ENCODE measurements at places on chromosomes 5 and 9.

- no peak for DNase-seq
- no peak overlapping the region for H3K27ac ChIP-seq
- H3K36me3 ChIP-seq = no peaks in the 10 kb centered on the region
- no peaks in the 10 kb centered on the region for H3K27me3 ChIP-seq
These were observed 440.6 kb upstream of the IZUMO3 start for GRCh38 chr9:24986331-24986730.

GRCh38 chr5:59832577-59833301 lies 60.8 kb downstream of the PDE4D start:
- H3K27ac ChIP-seq = no peak overlapping the region
- no peaks in the 10 kb centered on the region for H3K27me3 ChIP-seq
- no peak overlapping the region for H3K4me3 ChIP-seq
- no peaks in the 10 kb centered on the region for H3K4me1 ChIP-seq
- H3K36me3 ChIP-seq = no peaks in the 10 kb centered on the region

GRCh38 chr5:168002116-168002515 lies 289.3 kb upstream of the WWC1 start:
- no peaks in the 10 kb centered on the region for H3K4me1 ChIP-seq
- no peak overlapping the region for H3K27ac ChIP-seq
- H3K4me3 ChIP-seq = no peak overlapping the region
- no peaks in the 10 kb centered on the region for H3K36me3 ChIP-seq
- no peak for DNase-seq

- no peaks in the 10 kb centered on the region for H3K27me3 ChIP-seq
- H3K4me3 ChIP-seq = no peak overlapping the region
- H3K36me3 ChIP-seq = no peaks in the 10 kb centered on the region
- H3K4me1 ChIP-seq = no peaks in the 10 kb centered on the region
- DNase-seq = no peak
These were observed 32.4 kb downstream of the AOPEP start for GRCh38 chr9:94758880-94759279.

DNA sequence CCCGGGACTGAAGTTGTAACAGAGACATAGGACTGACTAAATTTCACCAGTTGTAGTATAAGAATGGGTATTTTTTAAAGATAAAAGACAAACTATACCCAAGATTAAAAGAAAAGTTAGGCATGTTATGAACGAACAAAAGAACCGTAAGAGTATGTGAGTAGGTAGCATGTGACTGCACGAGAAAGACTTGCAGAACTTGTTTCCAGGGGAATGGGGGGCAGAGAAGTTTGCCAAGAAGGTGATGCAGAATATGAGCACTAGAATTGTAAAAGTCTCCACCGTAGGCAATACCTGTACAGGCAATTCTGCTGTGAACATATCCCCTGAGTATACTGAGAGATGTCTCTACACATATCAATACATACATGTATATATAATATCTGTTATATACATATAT lies 614.7 kb downstream of the PRELID2 start:
- no peaks in the 10 kb centered on the region for H3K27me3 ChIP-seq
- DNase-seq = no peak
- no peak overlapping the region for H3K4me3 ChIP-seq

DNA sequence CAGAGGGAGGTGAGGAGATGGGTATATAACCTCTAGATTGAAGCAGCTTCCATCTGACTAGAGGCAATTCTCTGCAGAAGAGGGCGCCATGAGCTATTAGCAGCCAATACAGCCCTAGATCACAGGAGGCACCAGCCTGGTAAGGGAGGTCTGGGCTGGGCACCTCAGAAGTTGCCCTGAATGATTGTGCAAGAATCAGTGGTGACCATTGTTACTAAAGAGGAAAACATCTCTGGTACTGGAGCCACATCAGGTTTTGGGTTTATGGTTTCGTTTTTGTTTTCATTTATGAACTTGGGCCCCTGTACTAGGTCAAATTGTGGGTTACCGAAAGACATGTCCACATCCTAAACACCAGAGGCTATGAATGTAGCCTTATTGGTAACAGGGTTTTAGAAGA lies 342.0 kb downstream of the MLLT3 start:
- H3K4me3 ChIP-seq = no peak overlapping the region
- peaks cover 47% of the 10 kb centered on the region for H3K36me3 ChIP-seq
- DNase-seq = no peak
- no peaks in the 10 kb centered on the region for H3K27me3 ChIP-seq
- peaks cover 14% of the 10 kb centered on the region for H3K4me1 ChIP-seq

DNA sequence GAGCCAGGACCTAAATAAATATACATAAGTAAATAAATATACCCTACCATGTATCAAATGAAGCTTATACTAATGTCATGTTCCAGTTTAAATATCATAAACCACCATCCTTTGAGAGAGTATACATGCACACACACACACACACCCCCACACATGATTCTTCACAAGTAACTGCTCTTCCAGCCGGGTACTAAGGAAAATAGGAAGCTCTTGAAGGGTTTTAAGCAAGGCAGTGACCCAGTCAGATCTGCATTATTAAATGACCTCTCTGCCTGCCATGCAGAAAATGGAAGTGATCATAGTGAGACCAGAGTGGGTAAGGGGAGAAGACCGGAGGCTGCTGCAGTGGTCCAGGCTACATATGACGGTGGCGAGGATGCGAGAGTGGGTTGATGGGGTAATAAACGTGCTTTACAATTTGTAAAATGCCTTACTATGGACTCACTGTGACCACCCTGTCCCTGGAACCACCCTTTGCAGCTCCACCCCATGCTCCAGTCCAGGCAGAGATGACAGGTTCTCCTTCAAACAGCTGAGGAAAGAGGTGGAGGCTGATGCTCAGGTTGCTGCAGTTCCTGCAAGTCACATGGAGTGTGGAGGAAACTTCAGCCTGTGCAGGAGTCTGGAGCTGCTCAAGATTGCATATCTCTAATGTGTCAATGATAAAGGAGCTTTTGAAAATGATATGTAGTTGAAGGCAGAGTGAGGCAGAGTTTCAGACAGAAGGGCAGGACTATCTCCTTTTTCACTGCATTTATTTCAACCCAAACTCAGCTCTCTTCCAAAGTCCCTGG lies 38.8 kb upstream of the NDFIP1 start:
- DNase-seq = no peak
- peaks cover 17% of the 10 kb centered on the region for H3K4me1 ChIP-seq
- H3K27me3 ChIP-seq = peaks cover 23% of the 10 kb centered on the region

DNA sequence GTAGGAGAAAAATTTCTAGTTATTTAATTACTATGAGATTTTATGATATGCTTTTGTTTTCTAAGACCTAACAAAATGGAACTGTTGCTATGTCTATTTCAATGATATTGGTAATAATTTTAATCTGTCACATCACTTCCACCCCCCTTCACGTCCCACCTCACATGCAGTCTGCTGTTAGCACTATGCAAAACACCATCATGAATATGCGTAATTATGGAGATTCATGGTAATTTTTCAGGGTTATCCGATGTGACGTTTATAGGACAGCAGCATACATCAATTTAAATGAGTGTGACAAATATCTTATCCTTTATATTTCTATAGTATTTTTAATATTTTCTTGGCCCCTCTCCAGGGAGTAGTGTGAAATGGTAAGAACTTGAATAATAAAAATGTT lies 283.8 kb upstream of the TMEM161B start:
- H3K27me3 ChIP-seq = no peaks in the 10 kb centered on the region
- no peaks in the 10 kb centered on the region for H3K4me1 ChIP-seq
- no peaks in the 10 kb centered on the region for H3K36me3 ChIP-seq

DNA sequence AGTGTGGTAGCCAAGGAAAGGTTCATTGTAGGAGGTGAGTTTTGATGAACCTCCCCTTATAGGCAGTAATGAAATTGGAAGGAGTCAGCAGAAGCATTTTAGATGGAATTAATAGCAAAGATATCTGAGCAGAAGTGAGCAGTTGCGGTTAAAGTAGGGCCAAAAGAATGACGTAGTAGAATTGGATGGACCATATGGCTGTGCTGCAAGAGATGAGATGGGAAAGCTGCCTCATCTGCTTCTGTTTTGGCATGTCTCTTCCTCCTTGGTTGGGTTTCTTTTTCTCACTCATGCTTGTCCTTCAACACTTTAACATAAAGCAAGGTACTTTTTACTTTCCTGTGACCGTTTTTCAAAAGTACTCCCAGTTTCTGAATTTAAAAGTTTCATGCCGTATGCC lies 55.8 kb downstream of the AQP7 start:
- no peaks in the 10 kb centered on the region for H3K27me3 ChIP-seq
- no peak overlapping the region for H3K4me3 ChIP-seq
- H3K27ac ChIP-seq = no peak overlapping the region
- peaks cover 47% of the 10 kb centered on the region for H3K36me3 ChIP-seq
- DNase-seq = no peak

DNA sequence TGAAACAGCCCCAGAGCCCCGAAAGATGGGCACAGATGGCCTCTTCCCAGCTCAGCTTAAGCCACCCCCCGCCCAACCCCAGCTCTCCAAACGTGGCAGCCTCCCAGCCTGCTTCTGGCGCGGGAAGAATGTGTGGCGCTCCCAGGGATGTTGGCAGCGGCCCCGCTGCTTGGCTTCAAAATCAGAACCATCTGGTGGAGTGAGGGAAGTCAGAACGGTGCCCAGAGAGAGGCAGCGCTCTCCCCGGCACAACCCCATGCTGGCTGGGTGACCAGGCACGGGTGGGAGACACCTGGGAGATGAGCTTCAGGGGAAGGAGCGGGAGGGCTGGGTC lies 72.7 kb upstream of the ORM1 start:
- H3K4me3 ChIP-seq = no peak overlapping the region
- H3K27me3 ChIP-seq = no peaks in the 10 kb centered on the region

DNA sequence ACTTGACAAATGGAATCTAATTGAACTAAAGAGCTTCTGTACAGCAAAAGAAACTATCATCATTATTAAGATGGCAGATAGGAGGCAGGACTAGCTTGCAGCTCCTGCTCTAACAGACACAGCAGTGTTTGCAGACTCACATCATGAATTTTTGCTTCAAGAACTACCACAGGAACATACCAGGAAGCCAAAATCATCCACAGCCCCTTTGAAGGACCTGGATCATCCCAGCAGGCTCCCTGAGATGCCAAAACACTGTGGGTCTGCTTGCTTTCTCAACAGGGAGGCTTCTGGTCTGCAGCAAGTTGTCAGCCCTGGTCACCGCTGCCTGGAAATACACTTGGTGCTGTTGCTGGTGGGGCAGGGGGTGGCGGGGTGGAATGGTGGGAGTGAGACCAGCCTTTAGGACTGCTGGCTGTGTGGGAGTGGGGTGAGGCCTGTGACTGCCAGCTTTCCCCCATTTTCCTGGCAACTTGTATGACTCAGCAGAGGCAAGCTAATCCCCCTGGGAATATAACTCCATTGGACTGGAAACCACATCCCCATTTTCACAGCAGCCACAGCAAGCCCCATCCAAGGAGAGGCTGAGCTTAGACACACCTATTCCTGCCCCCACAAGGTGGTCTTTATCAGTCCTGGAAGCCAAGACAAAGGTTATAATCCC lies 533.8 kb upstream of the CYLC2 start:
- no peak for DNase-seq
- no peaks in the 10 kb centered on the region for H3K36me3 ChIP-seq
- no peaks in the 10 kb centered on the region for H3K27me3 ChIP-seq
- H3K4me1 ChIP-seq = no peaks in the 10 kb centered on the region
- no peak overlapping the region for H3K27ac ChIP-seq
- H3K4me3 ChIP-seq = no peak overlapping the region

DNA sequence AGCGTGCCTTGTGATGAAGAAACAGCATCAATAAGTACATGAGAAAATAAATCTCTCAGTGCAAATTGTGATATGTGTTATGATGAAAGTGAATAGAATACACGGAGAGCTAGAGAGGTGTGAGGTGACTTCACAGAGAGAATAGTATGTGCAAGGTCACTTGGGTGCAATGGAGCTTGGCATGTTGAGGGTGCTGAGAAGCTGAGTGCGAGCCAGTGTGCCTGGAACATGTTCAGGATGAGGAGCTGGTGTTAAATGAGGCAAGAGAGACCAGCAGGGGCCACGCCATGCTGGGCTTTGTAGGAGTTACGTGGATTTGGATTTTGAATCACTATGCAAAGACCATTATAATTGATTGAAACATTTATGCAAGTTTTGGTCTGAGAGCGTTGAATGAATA lies 12.8 kb upstream of the RPS23 start:
- no peak overlapping the region for H3K27ac ChIP-seq
- H3K4me1 ChIP-seq = no peaks in the 10 kb centered on the region
- no peaks in the 10 kb centered on the region for H3K36me3 ChIP-seq
- H3K27me3 ChIP-seq = peaks cover 4% of the 10 kb centered on the region
- no peak overlapping the region for H3K4me3 ChIP-seq
- no peak for DNase-seq

GRCh38 chr5:129899454-129899853 lies 4.8 kb upstream of the CHSY3 start:
- H3K36me3 ChIP-seq = no peaks in the 10 kb centered on the region
- peaks cover 5% of the 10 kb centered on the region for H3K4me1 ChIP-seq
- peaks cover 22% of the 10 kb centered on the region for H3K27me3 ChIP-seq

- no peak overlapping the region for H3K4me3 ChIP-seq
- no peaks in the 10 kb centered on the region for H3K36me3 ChIP-seq
- no peak overlapping the region for H3K27ac ChIP-seq
These were observed 75.0 kb downstream of the CAVIN4 start for GRCh38 chr9:100652850-100653249.

DNA sequence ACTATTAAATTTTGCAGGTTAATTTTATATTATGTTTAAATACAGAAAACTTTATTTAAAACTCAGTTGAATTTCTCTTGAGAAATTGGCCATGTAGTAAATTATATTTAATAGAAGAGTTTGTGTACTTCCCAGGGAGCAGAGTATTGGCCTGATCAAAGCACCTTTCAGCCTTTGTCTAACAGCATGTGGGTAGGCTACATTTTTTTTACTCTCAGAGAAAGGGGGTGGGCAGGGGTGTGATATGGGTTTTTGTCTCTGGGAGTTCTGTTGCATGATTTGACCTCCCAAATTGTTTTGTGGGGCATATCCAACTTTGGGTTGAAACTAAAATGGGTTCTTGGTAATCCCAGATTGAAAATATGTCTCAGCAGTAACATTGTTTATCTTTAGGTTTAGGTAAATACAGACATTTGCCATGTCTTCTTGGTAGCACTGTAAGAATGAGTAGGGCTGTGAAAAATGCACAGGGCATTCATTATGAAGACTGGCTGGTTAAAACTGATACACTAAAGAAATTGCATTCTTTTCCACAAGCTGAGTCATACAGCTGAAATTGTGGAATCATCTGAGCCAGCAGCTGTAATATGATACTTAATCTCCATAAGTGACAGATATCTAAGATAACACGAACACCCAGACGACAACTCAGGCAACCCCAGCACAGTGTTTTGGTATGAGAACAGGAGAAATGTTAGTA lies 75.4 kb upstream of the CDKN2B start:
- H3K27ac ChIP-seq = no peak overlapping the region
- peaks cover 46% of the 10 kb centered on the region for H3K27me3 ChIP-seq
- no peak for DNase-seq
- H3K4me1 ChIP-seq = peaks cover 36% of the 10 kb centered on the region

DNA sequence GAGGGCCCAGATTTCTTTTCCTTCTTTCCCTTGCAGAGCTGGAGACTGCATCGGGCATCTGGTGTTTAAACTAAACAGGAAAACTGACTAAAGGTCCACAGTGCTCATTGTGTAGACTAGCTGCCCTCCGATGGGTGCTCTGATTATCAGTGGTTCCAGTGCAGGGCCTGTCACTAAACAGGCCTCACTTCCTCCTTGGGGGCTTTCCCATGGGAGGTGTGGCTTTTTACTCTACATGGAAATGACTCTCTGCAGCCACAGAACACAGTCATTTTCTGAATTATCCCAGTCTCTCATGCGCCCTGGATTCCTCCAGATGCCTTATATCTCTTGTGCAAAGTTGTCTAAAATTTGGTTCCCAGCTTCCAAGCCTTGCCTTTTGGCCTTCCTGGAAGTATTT lies 199.2 kb downstream of the TRIO start:
- no peak overlapping the region for H3K27ac ChIP-seq
- no peak for DNase-seq
- peaks cover 3% of the 10 kb centered on the region for H3K4me1 ChIP-seq

All from activated naive CD4-positive, alpha-beta T cell treated with anti-CD3 and anti-CD28 coated beads, Interleukin-2, amount 10 ng/mL, durations not matched to agents 7 days and 5 days (primary cell).